ENCODE measurements at places on chromosomes 2 and 18.

GRCh38 chr2:119860924-119861323 is 101.2 kb downstream of the PTPN4 start:
- peak; percentile 86 for DNase-seq

GRCh38 chr18:13712400-13713131 is 13.8 kb downstream of the FAM210A start:
- no peak for DNase-seq

DNA sequence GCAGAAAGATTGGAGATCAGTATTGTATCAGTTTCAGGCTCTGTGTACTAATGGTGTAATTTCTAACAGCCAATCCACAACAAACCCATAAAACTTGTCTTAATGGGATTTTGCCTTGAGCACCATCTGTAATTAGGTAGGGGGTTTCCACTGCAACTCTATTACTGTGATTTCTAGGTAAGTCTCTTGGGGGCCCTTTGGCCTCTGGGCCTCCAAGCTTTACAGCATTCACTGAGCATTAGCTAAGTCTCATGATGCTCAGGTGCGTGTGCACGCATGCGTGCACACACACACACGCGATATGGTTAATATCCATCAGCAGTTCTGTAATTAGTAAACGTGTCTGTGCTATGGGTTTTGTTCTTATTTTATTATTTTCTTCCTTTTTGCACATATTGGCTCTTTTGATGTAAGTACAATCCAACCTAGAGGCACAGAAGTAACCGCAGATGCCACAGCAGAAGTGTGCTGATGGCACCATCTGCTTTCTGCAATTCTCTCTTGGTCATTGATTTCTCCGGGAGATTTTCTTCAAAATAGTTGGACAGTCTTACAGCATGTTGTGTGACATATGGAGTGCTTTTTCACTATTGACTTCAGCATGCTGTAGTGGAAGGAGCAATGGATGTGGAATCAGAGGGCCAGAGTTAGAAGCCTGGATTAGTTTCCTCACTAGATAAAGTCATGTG is 592.0 kb downstream of the LRRTM4 start:
- no peak for DNase-seq

DNA sequence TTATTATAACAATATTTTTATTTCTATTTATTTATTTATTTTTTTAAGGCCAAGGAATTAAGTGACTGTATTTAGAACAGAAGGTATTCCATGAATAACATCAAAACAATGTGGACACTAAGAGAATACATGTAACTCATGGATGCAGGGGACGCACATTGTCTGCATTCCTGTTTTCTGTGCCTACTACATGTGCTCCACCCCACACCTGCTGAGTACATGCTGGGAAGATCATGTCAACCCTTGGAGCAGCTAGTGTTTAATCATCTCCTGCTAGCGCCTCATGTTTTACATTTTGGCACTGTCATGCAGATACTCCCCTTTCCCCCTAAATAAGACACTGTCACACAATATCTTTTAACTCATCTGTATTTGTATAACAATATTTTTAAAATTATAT is 29.3 kb downstream of the DPYSL5 start:
- DNase-seq: no peak

GRCh38 chr2:174607989-174608865 is 10.6 kb upstream of the WIPF1 start:
- DNase-seq: no peak

DNA sequence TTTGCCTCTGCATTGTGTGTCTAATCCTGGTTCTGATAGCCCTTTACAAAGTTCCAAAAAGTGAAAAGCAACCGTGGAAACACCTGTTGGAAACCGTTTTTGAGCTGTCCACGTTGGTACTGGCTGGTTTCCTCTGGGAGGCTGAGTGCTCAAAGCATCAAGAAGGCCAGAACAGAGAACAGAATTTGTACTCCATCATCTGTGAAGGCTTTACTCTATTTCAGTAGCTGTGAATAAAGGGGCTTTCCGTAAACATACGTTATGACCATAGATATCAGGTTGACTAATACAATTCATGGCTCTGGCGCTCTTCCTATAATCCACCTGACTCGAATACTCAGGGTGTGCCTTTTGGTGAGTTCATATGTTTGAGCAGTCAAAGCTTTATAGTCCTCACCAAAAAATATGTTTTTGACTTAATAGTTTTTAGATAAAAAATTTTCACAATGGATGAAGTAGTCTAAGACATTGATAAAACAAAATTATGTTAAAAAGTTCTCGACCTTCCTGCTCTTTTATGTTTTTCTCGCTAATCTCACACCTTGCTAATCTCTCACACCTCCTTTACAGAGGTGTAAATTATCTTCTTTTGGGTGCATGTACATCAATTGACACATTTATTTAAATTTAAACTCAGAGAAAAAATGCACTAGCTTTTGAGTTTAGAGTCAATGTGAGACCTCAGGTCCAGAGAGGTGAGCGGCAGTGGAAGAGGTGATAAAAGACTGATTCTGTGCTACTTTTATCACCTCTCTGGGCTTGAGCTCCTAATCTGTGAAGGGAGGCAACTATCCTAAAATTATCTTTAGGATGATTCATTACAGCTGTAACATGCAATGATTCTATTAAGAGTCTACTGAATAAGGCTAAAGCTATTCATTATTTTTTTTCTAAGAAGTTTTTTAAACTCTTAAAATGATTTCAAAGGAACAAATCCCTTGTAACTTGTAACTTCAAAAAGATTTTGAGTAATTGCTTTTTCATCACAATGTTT is 65.3 kb downstream of the CXCR4 start:
- DNase-seq: no peak

GRCh38 chr18:3260995-3261372 is 949 bp upstream of the MYL12B start:
- no peak for DNase-seq

DNA sequence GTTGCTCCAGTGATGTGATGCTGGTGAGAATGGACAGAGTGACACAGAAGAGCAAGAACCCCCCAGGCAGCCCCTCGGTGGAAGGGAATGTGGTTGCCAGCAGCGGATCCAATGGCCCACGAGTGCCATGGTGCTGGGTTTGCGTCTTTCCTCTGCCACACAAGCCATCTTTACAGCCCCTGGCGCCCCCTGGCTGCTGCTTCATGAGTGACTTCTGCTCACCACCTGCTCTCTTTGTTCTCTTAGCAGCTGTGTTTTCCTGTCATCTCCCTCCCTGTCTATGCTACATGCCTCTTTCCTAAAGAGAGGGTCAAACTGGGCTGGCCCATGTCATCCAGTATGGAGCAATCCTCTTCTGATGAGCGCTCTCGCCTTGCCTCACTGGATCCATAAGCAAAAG is 300.0 kb upstream of the SMIM21 start:
- peak; percentile 68 for DNase-seq

DNA sequence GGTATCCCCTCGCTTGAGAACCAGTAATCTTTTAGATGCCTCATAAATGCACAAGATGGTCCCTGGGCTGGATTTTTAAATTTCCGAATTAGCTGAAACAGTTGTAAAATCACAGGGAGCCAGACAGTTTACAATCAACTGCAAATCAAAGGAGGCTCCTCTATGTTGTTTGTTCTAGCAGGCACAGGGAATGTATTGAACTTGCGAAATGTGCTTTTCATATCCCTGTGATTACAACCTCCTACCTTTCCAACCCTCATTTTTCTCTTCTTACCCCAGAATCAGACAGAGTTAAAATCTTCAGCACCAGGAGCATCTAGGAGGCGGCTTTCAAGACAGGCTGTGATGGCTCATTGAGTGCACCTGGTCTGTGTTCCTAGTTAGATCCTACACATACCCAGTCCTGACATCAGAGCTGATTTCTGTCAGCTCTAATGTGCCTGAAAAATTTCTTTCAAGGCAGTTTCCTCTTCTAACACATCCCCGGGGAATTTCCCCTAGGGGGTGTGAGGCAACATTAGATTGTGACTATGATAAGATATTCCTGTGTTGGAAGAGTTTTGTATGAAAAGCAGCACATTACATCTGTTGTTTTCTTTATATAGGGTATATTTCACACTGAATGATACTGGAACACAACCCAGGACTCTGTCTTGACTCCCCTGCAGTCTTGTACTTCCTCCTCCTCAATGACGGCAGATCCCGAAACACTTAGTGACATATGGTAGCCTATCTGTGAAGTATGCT is 17.9 kb upstream of the CAVIN2 start:
- DNase-seq: peak; percentile 4

GRCh38 chr2:137638932-137639331 is 325.3 kb upstream of the HNMT start:
- DNase-seq: no peak

- no peak for DNase-seq
These were observed 32.8 kb upstream of the ACKR3 start for GRCh38 chr2:236536727-236537398.

- no peak for DNase-seq
These were observed 380.6 kb upstream of the UBE2E3 start for GRCh38 chr2:180599804-180600203.

DNA sequence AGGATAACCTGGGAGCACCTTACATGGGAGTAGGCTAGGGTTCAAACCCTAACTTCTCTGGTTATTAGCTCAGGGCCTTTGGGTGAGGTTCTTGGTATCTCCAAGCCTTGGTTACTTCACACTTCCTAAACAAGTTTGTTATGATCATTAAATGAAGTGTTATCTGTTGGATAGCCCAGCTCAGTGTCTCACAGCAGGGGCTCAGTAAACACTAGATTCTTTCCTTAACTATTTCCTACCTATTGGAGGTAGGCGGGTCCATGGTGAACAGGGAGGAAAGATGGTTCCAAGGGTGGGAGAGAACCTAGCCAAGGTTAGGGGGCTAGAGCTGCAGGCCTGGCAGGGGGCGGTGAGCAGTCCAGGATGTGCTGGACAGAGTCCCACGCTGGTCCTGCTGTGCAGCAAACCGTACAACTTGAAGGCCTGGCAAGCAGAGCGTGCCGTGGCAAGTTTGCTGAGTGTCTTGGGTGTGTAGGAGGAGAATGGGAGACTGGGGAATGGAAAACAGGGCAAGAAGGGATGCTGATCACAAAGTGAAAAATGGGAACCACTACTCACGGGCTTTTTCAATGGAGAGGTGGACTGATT is 259.1 kb downstream of the PRKCE start:
- DNase-seq: no peak

- peak; percentile 63 for DNase-seq
These were observed 46.3 kb upstream of the CCDC150 start for GRCh38 chr2:196592911-196593881.

DNA sequence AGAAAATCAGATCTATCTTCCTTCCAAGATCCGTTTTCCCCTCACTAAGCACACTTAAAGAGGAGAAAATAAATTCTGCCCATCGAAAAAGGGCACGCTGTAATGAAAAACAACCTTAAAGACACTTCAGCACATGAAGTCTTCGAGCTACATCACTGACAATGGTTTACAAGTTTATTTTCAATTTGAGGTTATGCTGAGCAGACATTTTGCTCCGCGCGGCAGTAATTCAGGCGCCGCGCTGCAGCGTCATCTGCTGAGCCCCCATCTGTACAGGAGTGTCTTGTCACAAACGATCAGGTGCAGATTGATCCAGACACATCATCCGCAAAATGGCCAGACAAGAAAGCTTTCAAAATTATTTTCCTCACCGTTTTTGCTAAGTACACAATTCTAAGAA is 341.7 kb downstream of the STK39 start:
- no peak for DNase-seq

GRCh38 chr2:159774370-159774990 is 23.5 kb downstream of the CD302 start:
- no peak for DNase-seq

- no peak for DNase-seq
These were observed 11.9 kb upstream of the KCNG2 start for GRCh38 chr18:79785831-79786230.

DNA sequence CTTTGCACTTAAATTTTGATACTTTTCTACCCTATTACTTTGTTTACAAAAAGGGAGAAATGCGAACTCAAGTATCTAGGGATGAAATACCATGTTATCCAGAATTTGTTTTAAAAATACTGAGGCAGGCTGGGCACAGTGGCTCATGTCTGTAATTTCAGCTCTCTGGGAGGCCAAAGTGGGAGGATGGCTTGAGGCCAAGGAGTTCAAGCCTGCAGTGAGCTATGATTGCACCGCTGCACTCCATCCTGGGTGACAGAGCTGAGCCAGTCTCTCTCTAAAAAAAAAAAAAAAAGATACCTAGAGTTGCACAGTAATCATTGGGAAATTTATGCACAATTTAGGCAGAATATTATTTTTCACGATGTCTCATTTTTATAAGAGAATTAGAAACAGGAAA is 12.4 kb upstream of the VAPA start:
- no peak for DNase-seq

GRCh38 chr2:213317929-213318328 is 33.7 kb downstream of the SPAG16 start:
- no peak for DNase-seq

GRCh38 chr2:11829947-11830707 is 83.7 kb downstream of the LPIN1 start:
- DNase-seq: peak; percentile 94

- DNase-seq: no peak
These were observed 48.0 kb downstream of the ARHGAP15 start for GRCh38 chr2:143177096-143177786.

GRCh38 chr2:237513693-237514092 is 26.6 kb downstream of the MLPH start:
- no peak for DNase-seq
